ENCODE measurements at places on chromosomes 1 and 21.

GRCh38 chr1:174013864-174014418 is 8.2 kb downstream of the RC3H1 start:
- no peak for DNase-seq

DNA sequence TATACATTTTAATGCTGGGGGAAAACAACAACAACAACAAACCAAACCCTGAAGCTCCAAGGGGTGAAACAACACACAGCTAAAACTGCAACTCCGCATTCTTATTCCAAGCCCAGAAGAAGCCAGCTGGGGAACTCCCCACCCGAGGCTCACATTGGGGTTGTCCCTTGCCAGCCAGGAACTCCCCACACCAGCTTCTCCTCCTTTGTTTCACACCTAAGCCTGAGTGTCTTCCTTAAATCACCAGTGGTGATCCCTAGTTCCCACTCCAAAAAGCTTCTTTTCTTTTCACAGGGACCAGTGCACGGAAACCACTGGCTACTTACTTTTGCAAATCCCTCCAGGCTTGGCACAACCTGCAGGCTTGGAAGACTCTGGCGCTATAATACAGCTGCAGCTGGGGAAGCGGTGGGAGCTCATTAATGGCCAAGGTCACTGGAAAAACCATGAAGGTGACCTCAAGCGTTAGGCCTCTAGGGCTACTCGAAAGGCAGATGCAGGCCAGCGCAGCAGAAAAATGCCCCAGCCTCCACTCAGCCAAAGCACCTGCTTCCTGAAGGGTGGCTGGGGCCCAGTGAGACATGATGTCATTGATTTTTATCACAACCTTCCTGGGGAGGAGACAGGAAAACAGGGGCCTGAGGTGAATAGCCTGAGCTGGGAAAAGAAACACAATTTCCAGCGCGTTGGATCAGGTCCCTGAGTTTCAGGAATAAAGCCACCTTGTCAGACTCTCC is 40.1 kb downstream of the TLR5 start:
- DNase-seq = no peak

DNA sequence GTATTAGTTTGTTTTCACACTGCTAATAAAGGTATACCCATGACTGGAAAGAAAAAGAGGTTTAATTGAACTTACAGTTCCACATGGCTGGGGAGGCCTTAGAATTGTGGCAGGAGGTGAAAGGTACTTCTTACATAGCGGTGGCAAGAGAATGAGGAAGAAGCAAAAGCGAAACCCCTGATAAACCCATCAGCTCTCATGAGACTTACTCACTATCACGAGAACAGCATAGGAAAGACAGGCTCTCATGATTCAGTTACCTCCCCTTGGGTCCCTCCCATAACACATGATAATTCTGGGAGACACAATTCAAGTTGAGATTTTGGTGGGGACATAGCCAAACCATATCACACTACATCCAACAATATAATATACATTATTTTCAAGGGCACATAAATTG is 145.7 kb upstream of the BARHL2 start:
- no peak for DNase-seq

- peak; percentile 34 for DNase-seq
Observed at GRCh38 chr1:6348511-6349191, 44.9 kb downstream of the ACOT7 start.

GRCh38 chr1:107865627-107866026 is 99.4 kb downstream of the VAV3 start:
- DNase-seq = no peak

DNA sequence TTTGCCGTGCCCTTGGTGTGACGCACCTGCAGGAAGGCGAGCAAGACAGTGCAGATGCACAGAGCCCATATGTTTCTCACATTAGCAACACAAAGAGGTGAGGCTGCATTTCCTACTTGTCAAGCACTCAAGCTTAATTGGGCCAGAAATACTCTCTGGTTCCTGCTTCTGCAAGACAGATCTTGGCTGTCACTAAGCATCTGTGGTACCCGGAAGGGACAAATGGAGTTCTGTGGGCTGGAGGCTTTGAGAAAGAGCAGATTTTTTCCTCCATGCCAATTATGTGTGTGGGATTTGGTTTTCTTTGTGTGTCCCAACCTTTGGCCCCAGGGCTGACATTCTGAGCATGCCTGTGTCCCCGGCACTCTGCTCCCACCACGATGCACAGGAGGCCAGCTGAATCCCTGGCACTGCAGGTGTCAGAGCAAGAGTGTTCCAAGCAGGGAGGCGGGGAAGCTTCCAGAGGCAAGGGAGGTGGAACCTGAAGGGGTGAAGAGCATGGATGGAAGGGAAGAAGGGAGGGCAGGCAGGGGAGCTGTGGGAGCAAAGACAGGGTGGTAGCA is 52.0 kb upstream of the STUM start:
- no peak for DNase-seq

DNA sequence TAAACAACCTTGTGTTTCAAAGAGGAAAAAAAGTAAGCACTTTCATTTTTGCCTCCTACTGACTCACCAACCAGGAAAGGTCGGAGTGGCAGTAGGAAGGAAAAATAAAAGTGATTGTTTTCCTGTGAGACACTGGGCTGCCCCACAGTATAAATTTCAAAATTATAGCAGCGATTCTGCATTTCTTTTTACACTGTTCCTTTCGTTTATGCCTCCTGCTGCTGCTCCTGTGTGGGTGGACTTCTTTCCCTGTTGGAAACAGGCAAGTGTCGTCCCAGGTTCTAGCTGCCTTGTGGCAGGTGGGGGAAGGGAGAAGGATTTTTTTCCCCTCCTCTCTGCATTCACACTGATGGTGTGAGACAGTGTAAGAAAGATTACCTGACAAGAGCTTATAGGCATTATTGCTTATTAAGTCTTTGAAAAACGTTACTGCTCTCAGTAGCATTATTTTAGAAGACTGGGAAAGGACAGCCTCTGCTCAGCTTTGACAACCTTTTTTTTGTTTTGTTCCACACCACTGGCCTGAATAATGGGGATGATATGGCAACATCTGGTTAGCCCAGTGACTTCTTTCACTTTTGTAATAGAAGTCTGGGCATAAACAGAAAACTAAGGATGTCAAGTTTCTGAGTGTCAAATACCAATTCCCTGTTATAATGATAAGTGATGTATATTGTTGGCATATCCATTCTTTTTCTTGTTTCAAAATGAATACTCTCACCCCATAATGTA is 77.9 kb downstream of the NEK7 start:
- DNase-seq = no peak

DNA sequence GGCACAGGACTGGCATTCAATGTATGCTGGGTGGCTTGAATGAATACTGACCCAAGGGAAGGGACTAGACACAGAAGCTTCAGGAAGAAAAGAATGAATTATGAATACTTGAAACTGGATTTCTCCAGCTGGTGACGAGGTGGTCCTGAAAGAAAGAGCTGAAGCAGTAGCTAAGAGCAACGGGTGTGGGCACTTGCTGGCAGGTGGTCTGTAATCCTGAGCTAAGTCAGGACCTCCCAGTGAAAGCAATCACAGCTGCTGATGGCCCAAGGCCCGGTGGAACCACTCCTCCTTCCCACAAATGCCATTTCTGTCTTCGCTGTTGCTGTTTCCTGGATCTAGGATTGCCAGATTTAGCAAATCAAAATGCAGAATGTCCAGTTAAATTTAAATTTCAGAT is 47.0 kb downstream of the NEK2 start:
- no peak for DNase-seq

DNA sequence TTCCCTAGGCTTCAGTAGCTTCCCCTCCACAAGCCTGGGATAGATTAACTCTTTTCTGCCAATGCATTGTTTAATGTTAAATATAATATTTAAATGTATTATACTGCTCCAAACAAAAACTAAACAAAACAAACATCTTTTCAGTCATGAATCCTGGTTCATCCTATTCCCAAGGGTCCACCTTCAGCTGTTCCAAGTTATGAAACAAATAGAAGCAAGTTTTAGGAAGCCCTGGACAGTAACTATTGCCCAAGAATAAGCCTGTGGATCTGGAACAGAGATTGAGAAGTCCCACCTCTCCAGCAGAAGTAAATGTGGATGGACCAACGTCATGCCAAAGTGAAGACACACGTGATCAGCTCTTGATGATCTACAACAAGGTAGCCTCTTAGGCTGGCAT is 408.1 kb downstream of the SETD4 start:
- DNase-seq = no peak

GRCh38 chr1:26833432-26834405 is 7.2 kb downstream of the ZDHHC18 start:
- peak; percentile 73 for DNase-seq

GRCh38 chr21:42641311-42642218 is 11.9 kb upstream of the PDE9A start:
- DNase-seq = no peak

All from stimulated activated CD8-positive, alpha-beta memory T cell treated with anti-CD3 and anti-CD28 coated beads, Interleukin-4, amount 100 ng/mL, for 24 hours (primary cell).